ENCODE measurements at places on chromosomes 3 and 15.

- no peak for DNase-seq
Observed at GRCh38 chr15:80404761-80405553, 775 bp downstream of the ARNT2 start.

DNA sequence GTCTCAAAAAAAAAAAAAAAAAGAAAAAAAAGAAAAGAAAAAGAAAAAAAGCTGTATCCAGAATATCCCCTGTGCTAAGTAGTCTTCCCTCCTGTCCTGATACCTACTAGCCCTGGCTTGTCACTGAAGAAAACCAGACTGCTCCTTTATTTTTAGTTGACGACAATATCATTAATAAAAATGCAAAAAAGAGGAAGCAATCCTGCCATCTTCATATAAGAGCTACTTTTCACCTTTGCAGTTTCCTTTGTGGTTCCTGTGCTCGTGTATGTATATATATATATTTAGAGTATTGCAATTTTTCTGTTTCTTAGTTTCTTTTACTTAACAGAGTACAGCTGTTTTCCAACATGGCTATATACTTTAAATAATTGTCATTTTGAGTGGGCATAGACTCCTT lies 13.6 kb downstream of the C3orf20 start:
- DNase-seq, result no peak

DNA sequence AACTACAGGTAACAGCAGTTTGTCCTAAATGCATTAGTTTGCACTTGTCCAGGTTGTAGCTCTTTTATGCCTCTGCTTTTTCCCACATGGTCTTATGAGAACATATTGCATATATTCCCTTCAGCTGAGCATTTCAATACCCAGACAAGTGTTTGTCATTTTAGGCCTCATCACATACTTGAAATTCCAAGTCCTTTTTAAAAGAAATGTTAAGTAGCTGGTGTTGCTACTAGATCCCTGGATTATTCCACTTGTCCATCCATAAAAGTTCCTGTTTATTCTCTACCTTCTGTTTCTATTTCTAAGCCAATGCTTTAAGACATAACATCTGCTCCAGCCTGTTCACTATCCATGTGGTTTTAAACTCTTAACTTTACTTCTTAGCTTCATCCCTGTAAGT lies 128.4 kb downstream of the NECTIN3 start:
- DNase-seq, result no peak

DNA sequence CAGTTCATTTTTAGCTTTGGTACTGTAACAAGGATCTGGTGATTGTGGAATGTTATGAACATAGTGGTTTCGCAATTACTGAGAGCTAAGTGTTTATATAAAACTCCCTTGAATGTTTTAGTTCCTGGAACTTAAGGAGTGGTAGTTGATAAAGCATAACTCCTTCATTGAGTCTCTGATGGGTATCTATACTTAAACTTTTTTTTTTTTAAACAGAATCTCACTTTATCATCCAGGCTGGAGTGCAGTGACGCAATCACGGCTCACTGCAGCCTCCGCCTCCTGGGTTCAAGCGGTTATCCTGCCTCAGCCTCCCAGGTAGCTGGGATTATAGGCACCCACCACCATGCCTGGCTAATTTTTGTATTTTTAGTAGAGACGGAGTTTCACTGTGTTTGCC lies 11.3 kb downstream of the PRKCI start:
- no peak for DNase-seq

DNA sequence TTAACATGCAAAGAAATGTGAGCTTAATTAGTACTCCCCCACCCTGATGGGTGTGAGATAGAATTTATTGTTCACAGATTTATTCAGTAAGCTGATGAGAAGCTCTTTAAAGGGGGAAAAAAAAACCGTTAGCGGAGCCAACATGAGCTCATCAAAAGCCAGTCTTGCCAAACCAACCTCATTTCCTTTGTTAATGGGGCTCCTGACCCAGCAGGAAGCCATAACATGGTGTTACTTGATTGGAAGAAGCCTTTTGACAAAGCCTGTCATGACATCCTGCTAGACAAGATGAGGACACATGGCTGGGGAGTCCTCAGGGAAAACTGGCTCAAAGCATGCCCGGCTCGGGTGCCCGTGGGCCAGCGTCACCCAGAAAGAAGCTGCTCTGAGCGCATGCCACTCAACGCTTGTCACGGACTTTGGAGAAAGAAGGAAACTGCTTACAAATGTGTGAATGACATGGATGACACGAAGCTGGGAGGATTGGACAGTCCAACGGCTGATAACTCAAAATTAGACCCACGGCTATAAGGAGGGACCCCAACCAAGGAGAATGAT lies 64.6 kb downstream of the SLCO2A1 start:
- DNase-seq, result no peak

All from stimulated activated CD4-positive, alpha-beta T cell treated with anti-CD3 and anti-CD28 coated beads, Interleukin-2, amount 100 ng/mL, for 48 hours (primary cell).